ENCODE measurements at places on chromosomes 7 and 10.

- no peak for DNase-seq
Observed at GRCh38 chr10:124126145-124126982, 33.0 kb upstream of the CHST15 start.

- no peak for DNase-seq
Observed at GRCh38 chr7:51292596-51292995, 24.0 kb downstream of the COBL start.

DNA sequence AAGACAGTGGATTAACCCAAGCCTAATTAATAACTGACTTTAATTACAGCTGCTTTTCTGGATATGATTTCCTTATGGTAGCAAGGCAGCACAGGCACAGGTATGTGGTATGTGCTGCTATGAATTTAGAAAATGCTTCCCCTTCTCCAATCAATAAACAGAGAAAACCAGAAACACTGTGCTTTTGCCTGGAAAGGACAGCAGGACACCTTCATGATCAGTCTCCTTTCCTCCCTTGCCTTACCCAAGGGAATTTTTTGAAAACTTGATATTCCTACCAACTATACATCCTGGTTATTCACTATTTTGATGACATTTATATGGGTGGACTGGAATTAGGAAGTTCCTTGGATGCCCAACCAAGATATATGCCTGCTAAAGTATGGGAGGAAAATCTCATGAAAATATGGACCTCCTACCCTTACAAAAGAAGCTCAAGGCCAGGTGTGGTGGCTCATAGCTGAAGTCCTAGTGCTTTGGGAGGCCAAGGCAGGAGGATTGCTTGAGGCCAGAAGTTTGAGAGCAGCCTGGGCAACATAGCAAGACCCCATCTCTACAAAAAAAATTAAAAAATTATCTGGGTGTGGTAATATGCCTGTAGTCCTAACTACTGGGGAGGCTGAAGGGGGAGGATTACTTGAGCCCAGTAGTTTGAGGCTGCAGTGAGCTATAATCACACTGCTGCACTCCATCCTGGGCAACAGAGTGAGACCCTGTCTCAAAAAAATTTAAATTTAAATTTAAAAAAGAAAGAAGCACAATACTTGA is 106.3 kb upstream of the WAC start:
- DNase-seq = no peak

DNA sequence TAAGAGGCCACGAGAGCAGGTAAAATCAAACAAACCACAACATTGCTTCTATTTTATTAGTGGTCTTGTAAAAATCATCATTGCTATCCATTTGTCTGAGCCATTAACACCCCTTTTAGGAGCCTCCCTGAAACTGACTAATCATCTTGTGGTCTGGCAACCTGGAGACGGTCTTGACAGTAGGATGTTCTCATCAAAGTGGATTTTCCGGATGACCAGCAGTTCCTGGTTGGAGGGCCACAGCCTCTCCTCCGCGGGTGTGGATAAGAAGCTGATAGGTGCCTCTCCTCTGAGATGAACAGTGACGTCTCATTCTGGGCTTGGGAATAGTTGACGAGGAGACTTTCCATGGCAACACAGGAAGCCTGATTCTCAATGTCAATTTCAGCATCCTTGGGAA is 490.7 kb downstream of the TYW1 start:
- DNase-seq = no peak

DNA sequence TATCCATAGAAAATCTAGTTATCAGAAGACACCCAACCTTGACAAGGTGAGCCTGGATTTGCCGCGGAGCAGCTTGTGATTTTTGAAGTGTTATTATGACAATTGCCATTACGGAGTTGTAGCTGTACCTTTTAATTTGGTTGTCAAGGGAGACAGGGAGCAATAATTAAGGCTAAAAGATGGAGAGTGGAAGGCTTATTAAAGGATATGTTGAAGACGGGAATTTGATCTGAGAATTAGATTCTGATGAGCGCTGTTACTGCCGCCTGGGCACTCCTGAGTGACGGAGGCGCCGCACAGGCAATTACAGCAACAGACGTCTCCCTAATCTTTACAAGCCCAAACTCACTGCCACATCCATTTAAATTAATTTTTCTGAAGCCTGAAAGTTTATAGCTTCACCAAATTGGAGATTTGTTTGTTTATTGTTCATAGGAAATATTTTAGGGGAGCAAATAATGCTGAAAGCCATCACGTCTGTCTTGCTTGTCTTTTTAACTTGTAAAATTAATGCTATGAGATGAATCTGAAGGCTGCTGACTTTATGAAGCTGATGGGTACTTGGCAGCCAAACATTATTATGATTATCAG is 475.0 kb upstream of the ADARB2 start:
- no peak for DNase-seq

GRCh38 chr7:128380483-128381106 is 19.1 kb upstream of the PRRT4 start:
- no peak for DNase-seq

DNA sequence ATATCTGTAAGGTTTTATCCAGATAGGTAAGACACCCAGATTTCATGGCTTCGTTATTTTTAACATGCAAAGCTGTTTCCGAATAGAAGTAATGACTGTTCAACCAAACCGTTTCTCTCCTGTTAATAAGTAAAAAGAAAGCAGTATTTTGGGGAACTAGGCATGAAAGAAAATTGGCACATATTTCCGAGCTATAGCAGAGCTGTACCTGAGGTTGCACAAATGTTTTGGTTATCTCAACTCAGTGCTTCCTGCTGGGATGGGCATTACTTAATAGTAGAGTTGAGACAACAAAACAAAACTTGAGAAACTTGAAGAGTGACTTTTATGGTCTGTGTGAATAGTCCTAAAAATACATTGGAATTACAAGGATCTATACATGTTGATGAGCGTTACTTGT is 564.3 kb upstream of the SORCS1 start:
- DNase-seq = no peak

DNA sequence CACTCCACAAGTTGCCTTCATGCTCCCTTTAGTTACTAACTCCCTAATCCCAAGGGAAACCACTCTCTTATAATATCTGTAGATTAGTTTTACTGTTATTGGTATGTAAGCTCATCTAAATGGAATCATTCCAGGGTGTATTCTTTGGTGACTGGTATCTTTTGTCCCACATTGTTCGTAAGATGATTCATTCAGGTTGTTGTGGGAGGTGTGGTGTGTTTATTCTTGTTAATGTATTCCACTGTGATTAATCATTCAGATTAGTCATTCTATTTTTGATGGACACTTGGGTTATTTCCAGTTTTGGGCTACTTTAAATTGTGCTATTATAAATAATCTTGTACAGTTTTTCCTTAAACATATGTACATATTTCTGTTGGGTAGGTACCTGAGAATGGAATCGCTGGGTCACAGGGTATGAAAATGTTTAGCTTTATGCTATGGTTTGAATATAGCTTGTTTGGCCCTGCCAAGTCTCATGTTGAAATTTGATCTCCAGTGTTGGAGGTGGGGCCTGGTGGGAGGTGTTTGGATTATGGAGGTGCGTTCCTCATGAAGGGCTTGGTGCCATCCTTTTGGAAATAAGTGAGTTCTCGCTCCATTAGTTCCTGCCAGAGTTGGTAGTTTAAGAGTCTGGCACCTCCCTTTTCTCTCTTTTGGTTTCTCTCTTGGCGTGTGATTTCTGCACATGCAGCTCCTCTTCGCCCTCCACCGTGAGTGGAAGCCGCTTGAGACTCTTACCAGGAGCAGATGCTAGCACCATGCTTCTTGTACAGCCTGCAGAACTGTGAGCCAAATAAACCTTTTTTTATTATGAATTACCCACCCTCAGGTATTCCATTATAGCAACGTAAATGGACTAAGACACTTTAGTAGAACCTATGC is 13.8 kb downstream of the BTRC start:
- DNase-seq = no peak

- DNase-seq = no peak
Observed at GRCh38 chr7:53699215-53699837, 663.9 kb downstream of the POM121L12 start.

- no peak for DNase-seq
Observed at GRCh38 chr10:102799691-102800471, 37.3 kb downstream of the CYP17A1 start.

DNA sequence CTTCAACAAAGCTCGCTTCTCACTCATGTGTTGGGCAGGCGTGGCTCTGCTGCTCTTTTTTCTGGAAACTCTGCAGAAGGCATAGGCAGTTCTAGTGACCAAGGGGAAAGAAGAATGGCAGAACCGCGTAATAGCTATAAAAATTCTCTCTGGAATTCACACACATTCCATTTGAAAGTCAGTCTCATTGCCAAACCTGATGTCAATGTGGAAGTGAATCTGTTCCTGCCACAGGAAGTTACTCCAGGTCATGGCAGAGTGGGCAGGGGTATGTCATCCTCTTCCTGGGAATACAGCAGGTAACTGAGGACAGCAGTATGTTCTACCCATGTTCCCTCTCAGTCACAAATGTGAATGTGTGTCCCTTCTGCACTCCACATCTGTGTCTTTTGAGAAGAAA is 8.2 kb upstream of the PAXIP1 start:
- no peak for DNase-seq

DNA sequence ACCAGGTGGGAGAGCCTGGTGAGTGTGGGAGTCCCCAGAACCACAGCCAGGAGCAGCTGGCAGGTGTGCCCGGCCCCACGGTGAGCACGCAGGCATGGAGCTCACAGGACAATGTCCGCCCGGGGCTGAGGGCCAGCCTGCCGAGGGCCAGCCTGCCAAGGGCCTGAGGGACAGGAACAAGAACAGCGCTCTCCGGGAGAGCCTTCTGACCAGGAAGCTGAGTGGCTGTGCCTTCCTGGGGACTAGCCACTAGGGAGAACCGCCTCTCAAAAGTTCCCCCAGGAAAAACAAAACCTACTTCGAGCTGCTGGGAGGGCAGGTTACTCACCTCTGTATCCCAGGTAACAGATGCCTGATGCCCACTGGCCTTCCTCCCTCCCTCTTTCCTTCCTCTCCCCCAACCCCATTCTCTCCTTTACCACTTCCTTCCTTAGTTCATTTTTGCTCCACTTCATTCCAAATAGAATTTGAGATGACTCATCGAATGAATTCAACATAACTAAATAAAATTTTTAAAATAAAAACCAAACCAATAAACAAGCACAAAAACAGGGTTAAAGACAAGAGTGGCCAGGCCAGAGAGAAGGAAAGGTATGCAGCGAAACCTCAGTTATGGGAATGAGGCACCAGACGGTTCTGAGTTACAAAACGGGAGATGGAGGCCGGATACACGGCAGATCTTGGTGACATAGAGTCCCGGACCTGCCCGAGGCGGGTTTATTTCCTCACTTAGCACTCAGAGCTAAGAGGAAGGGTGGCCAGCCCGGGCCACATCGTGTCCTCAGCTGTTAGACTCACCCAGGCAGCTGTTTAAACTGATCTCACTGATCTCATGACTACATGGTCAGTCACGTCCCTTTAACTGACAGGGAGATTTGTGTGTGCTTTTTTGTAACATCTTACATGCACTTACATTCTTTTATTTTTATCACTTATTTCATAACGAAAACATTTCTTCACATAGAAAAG is 128.5 kb downstream of the TNS3 start:
- DNase-seq = no peak

GRCh38 chr10:28169525-28169924 is 133.3 kb downstream of the MPP7 start:
- DNase-seq = no peak

GRCh38 chr7:29975561-29975960 is 14.0 kb downstream of the SCRN1 start:
- DNase-seq = no peak

- DNase-seq = no peak
Observed at GRCh38 chr10:25465582-25466372, 291.0 kb downstream of the GPR158 start.

DNA sequence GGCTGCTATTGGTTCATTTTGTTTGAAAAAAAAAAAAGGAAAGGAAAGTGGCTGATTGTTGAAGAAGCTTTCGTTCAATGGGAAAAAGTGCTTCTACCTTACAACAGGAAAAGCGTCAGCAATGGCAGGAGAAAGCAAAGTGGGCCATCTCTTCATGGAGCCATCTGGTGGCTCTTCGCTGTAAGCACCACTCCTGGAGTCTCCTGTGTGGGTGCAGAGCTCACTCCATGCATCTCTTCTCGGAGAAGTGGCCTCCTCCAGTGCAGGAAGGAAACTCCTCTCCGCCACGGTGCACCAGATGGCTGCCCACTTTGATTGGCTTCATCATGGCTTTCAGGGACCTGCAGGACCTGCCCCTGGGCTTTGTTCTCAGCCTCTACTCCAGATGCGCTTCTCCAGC is 250.9 kb downstream of the PTEN start:
- no peak for DNase-seq

DNA sequence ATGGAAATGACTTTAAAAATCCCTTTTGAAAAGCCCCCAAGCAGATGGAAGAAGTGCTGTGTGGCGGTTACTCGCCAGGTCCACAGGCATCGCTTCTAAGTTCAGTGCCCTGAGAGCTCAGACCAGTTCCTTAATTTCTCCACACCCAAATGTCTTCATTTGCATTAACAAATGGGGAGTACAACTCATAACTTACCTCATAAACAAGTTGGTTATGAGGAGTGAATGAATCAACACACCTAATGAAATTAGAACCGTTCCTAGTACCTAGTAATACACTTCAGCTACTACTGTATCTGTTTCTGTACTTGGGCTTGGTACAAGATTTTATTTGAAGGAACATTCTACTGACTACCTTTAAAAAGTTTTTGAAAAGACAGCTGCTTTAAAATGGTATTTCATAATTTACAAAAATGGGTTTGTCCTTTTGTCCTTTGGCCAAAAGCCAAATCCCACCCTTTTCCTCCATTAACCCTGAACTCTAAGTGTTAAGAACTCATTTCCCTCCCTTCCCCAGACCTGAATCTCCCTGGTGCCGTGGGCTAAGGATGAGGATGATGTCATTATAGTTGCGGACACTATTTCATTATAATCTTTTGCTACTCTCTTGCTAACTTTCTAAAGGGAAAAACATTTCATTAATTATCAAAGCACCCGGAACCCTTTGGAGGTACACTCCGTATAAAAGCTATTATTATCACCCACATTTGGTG is 221.5 kb upstream of the CELF2 start:
- DNase-seq = no peak

- no peak for DNase-seq
Observed at GRCh38 chr10:34206078-34206934, 608.8 kb downstream of the PARD3 start.

Data from stimulated activated CD8-positive, alpha-beta memory T cell treated with anti-CD3 and anti-CD28 coated beads, Interleukin-7, amount 100 ng/mL, for 1 hour (primary cell).